Nucleus accumbens (tissue), 56 donors: ENCODE measurements at places on chromosomes 12 and 14.

- DNase-seq = no peak
Measured at GRCh38 chr14:25904446-25904845, 693.4 kb downstream of the NOVA1 start.

DNA sequence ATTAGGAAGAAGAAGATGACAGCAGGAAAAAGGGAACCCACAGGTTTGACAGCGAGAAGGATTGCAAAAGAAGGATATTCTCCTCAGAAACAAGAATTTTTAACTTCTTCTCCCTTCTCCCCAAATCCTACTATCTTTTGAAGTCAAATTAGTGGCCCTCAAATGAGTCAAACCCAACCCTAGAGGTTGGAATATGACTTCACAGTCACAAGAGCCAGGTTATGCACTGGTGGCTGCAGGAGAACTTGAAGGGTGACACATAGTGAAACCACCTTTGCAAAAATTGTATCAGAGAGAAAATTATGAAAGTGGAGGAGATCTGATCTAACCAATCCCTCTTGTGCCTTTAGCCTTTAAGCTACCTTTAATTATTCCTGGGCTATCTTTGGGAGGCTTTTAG, 386.2 kb upstream of the CCDC196 start:
- DNase-seq = no peak

DNA sequence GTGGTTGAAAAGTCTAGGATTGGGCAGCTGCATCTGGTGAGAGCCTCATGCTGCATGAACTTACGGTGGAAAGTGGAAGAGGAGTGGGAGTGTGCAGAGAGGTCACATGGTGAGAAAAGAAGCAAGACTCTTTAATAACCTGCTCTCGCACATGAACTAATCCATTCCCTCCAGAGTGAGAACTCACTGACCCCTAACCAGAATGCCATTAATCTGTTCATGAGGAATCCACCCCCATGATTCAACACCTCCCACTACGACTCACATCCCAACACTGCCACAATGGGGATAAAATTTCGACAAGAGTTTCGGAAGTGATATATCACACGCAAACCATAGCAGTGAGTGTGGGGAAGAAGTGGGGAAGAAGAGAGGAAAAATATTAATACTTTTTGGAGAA, 377.4 kb downstream of the NAV3 start:
- no peak for DNase-seq

- DNase-seq = no peak
Measured at GRCh38 chr12:3036901-3037600, 40.1 kb upstream of the TSPAN9 start.

GRCh38 chr14:37179896-37180502, 7.6 kb upstream of the SLC25A21 start:
- no peak for DNase-seq

DNA sequence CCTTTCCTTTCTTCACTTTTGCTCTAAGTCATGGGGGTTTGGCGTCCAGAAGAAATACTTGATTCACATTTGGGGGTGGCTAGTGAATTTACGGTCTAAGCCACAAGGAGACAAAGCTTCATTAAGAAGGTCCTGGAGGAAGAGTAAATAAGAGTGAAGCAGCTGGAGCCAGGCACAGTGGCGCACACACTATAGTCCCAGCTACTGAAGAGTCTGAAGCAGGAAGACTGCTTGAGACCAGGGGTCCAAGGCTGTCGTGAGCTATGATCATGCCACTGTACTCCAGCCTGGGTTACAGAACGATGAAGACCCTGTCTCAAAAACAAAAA, 23.3 kb downstream of the ACTN1 start:
- no peak for DNase-seq

- DNase-seq = no peak
Measured at GRCh38 chr12:65462484-65462883, 184.0 kb downstream of the MSRB3 start.

DNA sequence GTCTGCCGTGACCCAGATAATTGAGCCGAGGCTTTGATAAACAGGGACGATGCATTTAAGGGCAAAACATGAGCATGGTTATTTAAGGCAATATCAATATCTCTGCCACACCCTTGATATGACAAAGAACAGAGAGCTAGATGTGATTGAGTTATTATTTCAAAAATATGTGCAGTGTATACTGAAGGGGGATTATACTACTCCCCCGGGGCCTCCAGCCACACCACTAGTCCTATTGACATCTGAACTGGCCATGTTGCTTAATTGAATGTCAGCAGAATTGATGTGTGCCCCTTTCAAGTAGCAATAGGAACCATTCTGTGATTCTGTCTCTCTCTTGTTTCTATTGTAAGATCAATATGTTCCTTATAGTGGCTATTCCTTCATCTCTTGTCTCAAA, 794.8 kb upstream of the SEL1L start:
- DNase-seq = no peak

- DNase-seq = no peak
Measured at GRCh38 chr14:99192028-99192621, 79.9 kb downstream of the BCL11B start.

DNA sequence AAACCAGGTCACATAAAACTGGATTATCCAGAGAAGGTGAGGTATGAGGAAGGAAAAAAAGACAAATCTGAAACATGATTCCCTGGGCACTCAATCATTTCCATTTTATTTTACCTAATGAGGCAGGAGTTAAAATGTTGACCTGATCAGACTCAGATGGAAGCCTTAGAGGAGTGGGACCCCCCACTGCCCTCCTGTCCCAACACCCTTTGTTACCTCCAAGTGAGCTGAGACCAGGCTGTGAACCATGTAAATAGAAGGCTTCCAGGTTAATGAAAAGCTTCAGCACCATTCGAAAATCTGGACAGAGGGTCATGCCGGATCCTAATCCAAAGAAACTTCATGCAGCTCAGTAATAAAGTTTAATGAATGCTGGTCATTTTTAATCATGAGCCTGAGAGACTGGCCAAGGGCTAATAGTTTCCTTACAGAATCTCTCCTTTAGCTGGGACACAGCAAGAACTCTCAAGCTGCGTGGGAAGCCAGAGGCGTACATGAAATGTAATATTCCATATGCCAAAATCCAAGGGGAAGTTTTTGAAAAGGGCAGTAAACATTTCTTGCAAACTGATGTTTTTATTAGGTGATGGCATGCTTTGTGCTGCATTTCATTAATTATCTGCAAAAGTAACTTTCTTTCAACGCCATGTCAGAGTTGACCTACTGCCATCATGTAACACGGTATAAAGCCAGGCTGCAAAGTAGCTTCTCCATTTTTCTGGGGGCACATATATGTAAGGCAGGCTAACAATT, 183.0 kb downstream of the PAX9 start:
- DNase-seq = no peak

- no peak for DNase-seq
Measured at GRCh38 chr12:57718641-57719528, 19.7 kb downstream of the AGAP2 start.

GRCh38 chr12:53500142-53500775, 824 bp upstream of the TARBP2 start:
- no peak for DNase-seq

DNA sequence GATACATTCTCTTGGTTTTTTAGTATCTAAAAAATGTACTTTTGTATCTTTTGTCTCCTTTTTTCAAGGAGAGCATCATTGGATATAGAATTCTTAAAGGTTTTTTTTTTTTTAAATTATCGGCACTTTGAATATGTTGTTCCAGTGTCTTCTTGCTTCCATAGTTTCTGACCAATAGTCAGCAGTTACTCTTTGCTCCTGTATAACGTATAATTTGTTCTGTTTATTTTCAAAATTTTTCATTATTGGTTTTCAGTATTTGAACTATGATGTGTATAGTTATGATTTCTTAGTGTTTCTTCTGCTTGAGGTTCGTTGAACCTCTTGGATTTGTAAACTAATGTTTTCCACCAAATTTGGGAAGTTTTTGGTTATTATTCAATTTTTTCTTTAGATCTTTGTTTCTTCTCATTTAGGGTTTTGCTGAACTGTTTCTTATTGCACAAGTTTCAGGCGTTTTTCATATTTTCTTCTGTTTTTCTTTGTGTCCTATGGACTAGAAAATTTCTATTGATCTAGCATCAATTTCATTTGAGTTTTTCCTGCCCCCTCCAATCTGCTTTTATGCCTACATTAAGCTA, 93.9 kb downstream of the PLBD1 start:
- DNase-seq = no peak

DNA sequence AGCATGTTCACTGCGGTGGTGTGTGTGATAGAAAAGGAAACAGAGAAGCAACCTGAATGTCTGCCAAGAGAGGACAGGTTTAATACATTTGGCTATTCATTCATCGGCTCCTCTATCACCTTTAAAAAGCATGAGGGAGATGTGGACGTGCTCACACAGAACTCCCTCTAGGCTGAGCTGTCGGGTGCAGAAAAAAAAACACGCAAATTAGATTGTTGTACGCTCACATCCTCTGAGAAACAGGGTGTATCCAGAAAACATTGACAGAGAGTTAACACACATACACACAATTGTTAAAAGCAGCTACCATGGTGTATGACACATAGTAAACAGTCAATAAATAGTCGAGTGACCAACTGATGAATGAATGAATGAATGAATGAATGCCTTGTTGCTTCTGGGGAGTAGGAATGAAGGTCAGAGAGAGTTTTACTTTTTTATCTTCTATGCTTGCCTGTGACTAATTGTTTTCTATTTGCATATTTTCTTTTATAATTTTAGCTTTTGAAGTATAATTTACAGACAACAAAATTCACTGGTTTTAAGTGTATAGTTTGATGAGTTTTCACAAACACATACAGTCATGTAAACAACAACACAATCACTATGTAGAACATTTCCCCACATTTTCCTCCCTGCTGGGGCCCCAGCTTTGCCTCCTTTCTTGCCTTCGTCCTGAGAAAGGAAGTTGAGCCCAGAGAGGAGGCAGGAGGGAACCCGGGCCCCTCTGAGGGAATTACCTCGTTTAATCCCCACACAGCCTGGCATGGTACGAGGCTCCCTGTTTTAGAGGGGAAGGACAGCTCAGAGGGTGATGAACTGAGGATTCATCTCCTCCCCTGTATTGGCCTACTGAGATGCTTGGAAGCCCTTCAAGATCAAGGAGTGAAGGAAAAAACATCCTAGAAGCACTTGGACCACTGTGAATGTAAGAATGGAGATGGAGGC, 19.7 kb upstream of the FAM222A start:
- DNase-seq = no peak

DNA sequence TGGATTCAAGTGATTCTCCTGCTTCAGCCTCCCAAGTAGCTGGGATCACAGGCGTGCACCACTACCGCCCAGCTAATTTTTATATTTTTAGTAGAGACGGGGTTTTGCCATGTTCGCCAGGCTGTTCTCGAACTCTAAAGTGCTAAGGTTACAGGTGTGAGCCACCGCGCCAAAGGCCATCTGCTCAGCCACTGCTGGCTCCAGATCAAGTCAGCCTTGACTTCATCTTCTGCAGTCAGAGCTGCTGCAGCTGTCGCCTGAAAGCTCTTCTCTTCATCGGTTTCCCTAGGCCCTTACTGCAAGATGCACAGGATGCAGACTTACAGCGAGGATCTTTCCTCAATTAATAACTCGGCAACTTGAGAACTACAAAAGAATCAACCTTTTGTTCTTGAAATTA, 66.8 kb downstream of the CLIP1 start:
- DNase-seq = no peak

- DNase-seq = no peak
Measured at GRCh38 chr12:31629756-31630732, 29.4 kb upstream of the ETFBKMT start.

- no peak for DNase-seq
Measured at GRCh38 chr14:23863836-23864235, 89.7 kb upstream of the DHRS4 start.

DNA sequence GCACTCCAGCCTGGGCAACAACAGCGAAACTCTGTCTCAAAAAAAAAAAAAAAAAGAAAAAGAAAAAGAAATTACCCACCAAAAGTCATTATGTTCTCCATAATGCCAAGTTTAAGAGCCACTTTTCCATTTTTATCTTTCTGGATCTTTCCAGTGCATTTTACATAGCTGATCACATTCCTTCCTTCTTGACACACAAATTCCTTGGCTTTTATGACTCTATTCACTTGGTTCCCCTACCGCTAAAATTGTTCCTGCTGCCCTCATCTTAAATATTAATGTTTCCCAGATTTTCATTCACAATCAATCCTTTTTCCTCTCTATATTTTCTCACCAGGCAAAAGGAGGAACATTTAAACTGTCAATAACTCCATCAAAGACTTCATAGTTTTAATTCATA, 20.2 kb downstream of the KLHL28 start:
- no peak for DNase-seq

DNA sequence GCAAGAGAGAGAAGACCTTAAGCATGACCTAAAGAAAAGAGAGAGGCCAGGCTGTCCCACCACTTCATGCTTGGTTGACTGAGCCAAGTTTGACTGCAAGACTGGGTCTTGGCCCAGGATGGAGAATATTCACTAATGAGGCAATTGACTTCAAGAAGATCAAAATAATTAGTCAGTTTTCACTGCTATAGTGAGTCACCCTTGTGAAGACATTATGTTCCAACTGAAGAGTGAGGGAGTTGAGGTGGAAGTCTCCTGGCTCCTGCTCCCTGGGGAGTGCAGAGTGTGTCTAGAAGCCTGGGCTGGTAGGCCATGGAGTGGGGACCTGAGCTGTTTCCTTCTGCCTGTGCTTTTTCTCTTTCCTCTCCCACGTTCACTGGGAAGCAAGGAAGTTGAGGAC, 117.6 kb downstream of the CACNA1C start:
- no peak for DNase-seq

- DNase-seq = no peak
Measured at GRCh38 chr14:96631621-96632362, 129.6 kb downstream of the PAPOLA start.

- DNase-seq = no peak
Measured at GRCh38 chr12:22410486-22410885, 76.0 kb upstream of the ST8SIA1 start.

GRCh38 chr12:10661338-10661737, 12.5 kb downstream of the STYK1 start:
- no peak for DNase-seq

- no peak for DNase-seq
Measured at GRCh38 chr12:4153343-4153892, 120.1 kb upstream of the CCND2 start.

- DNase-seq = no peak
Measured at GRCh38 chr12:131370321-131370720, 340.6 kb upstream of the SFSWAP start.

GRCh38 chr14:95659990-95660385, 26.2 kb upstream of the TCL1B start:
- no peak for DNase-seq

- no peak for DNase-seq
Measured at GRCh38 chr12:28489246-28489645, 299.0 kb downstream of the CCDC91 start.

GRCh38 chr14:105838591-105839424, 312.4 kb downstream of the TMEM121 start:
- no peak for DNase-seq

GRCh38 chr14:90820958-90821357, 4.7 kb upstream of the TTC7B start:
- no peak for DNase-seq

GRCh38 chr12:126518596-126519200, 1453.5 kb downstream of the AACS start:
- DNase-seq = no peak
